ENCODE measurements at places on chromosomes 2 and 18. TPM values are rescaled to one million over a fixed set of nuclear protein-coding genes. Genes with fewer than 3 reads are reported as not detected.

DNA sequence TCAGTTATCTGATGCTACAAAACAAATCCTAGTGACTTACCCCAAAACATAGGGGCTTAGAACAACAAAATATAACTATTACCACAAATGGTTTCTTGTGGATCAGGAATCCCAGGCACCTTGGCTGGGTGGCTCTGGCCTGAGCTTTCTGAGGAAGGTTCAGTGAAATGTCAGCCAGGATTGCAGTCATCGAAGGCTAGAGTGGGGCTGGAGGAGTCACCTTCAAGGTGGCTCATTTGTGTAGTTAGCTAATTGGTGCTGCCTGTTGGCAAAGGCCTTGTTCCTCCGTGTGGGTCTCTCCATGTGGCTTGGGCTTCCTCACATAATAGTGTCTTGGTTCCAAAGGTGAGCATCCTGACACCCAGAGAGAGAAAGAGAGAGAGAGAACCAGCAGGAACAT, 57.4 kb downstream of the COPS8 start:
- no peaks in the 10 kb centered on the region for H3K36me3 ChIP-seq
- no peaks in the 10 kb centered on the region for H3K4me1 ChIP-seq
- no peak overlapping the region for H3K27ac ChIP-seq
- no peak for DNase-seq

GRCh38 chr2:127355407-127356008, 32.3 kb downstream of the MAP3K2 start:
- no peak overlapping the region for H3K27ac ChIP-seq
- no peaks in the 10 kb centered on the region for H3K27me3 ChIP-seq
- H3K36me3 ChIP-seq = no peaks in the 10 kb centered on the region
- H3K4me3 ChIP-seq = no peak overlapping the region
- peaks cover 16% of the 10 kb centered on the region for H3K4me1 ChIP-seq
- peak; percentile 38 for DNase-seq

AOX1 gene
- total RNA-seq = not detected

DNA sequence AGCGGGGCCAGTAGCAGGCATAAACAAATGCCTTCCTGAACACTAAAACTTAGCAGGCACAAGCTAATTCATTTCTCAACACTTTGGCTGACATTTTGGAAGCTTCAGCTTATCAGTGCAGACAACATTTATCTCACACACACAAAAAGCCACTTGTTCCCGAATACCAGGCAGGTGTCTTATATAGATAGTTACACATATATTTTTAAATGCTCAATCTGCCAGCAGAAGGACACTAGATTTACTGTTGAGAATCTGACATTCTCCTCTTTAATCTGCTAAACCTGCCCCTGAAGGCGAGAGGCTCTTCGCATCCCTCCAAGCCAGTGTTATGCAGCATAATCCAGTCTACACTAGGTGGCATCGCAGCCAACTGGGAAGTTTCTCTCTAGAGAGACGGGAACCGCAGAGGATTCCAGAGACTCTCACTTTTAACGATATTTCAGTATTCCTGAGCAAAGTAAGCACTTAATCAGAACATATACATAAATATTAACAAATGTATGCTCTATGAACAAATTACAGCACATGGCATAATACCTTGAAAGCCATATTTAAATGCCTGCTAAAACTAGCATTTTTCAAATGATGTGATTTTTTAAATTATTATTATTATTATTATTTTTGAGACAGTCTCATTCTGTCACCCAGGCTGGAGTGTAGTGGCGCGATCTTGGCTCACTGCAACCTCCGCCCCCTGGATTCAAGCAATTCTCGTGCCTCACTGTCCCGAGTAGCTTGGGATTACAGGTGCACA, 90.2 kb upstream of the SCG2 start:
- H3K4me3 ChIP-seq = no peak overlapping the region
- H3K27ac ChIP-seq = no peak overlapping the region
- DNase-seq = no peak
- H3K27me3 ChIP-seq = peaks cover 4% of the 10 kb centered on the region

DNA sequence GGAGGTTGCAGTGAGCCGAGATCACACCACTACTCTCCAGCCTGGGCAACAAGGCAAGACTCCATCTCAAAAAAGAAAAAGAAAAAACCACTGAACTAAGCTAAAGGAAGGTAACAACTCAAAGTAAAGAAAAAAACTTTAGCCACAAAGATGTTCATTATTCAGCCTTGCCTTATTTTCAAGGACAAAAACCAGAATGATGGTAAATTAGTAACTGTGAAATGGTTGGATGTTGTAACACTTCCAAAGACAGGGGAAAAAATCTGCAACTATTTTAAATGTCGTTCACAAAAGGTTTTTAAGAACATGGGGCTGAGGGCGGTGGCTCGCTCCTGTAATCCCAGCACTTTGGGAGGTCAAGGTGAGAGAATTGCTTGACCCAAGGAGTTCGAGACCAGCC, 10.1 kb downstream of the ADAM17 start:
- H3K27me3 ChIP-seq = no peaks in the 10 kb centered on the region
- H3K4me3 ChIP-seq = no peak overlapping the region
- H3K4me1 ChIP-seq = peaks cover 47% of the 10 kb centered on the region
- H3K36me3 ChIP-seq = peaks cover 6% of the 10 kb centered on the region
- no peak overlapping the region for H3K27ac ChIP-seq

DNA sequence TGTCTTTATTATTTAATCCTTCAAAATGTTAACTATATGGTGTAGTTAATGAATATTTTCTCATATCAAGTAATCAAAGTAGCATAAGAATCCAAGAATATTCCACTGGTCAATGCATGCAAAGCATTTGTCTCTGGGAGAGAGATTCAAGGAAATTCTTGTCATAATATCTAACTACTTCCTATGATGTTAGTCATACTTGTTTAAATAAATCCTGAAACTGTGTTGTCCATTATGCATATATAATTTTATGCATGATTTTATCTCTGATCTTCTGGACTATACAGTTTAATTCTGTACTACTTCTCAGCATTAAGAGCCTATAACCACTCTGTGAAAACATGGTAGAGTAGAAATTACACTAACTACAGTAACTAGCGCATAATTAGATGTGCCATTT, 388.3 kb downstream of the NR4A2 start:
- no peak overlapping the region for H3K4me3 ChIP-seq
- no peaks in the 10 kb centered on the region for H3K4me1 ChIP-seq
- no peak for DNase-seq
- H3K27me3 ChIP-seq = no peaks in the 10 kb centered on the region
- no peaks in the 10 kb centered on the region for H3K36me3 ChIP-seq

PCGF1 gene
- total RNA-seq = 38.7 TPM

DNA sequence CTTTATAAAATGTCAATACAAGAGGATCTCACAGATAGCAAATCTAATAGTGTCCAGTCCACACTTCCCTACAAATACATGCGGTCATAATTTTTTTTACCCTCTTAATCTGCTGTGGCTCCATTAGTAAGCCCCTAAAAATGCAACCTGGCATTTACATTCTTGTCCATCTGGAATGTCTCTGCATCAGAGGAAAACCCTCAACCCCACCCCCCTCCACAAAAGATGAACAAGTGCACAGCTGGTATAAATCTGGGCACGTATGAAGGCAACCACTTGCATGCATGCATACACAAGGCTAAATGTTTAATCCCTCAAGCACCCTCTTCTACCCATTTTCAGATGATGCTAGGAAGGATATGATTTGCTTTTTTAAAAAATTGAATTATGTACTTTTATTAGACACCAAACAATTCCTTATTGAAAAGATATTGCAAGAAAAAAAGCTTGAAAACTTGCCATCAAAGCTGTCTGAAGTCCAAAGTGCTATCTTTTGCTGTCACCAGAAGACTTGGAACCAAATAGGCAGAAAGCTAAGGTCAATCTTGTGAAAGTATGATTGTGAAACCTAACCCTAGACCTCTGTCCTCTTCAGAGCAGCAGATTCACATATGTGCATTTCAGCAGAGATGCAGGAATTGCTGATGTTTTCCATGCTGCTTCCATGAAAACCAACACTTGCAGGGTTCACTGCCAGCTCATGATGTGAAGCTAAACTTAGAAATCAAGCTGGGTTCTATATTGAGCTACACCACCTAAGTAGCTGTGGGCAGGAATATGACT, 39.0 kb downstream of the IRS1 start:
- DNase-seq = no peak
- no peak overlapping the region for H3K27ac ChIP-seq
- no peak overlapping the region for H3K4me3 ChIP-seq
- H3K4me1 ChIP-seq = no peaks in the 10 kb centered on the region
- no peaks in the 10 kb centered on the region for H3K27me3 ChIP-seq

MAP2 gene
- total RNA-seq = not detected

- H3K27ac ChIP-seq = no peak overlapping the region
- no peaks in the 10 kb centered on the region for H3K36me3 ChIP-seq
- H3K27me3 ChIP-seq = no peaks in the 10 kb centered on the region
- no peak for DNase-seq
Observed at GRCh38 chr2:157938556-157938955, 62.4 kb upstream of the ACVR1 start.

- no peak overlapping the region for H3K4me3 ChIP-seq
- no peak overlapping the region for H3K27ac ChIP-seq
- no peaks in the 10 kb centered on the region for H3K36me3 ChIP-seq
- no peaks in the 10 kb centered on the region for H3K27me3 ChIP-seq
- no peak for DNase-seq
- no peaks in the 10 kb centered on the region for H3K4me1 ChIP-seq
Observed at GRCh38 chr2:22283436-22283835, 1101.5 kb upstream of the KLHL29 start.

TMEM169 gene
- 0.63 TPM for total RNA-seq

DNA sequence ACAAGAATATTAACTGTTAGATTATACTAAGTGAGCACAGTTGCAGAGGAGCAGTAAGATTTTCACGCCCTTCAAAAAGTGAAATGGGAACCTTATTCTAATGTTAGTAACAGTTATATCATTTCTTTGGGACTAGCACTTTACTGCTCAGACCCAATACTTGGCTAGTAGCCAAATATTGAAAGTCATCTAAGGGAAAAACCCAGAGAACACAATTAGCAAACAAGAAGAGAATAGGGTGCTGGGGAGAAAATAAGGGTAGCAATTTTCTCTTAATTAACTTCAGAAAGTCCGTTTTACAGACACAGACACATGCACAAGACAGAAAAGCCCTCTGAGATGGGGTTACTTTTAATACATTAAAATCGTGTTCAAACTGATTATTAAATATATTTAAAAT, 71.8 kb downstream of the ID2 start:
- H3K4me1 ChIP-seq = no peaks in the 10 kb centered on the region
- H3K27ac ChIP-seq = no peak overlapping the region
- DNase-seq = no peak
- H3K27me3 ChIP-seq = no peaks in the 10 kb centered on the region

DNA sequence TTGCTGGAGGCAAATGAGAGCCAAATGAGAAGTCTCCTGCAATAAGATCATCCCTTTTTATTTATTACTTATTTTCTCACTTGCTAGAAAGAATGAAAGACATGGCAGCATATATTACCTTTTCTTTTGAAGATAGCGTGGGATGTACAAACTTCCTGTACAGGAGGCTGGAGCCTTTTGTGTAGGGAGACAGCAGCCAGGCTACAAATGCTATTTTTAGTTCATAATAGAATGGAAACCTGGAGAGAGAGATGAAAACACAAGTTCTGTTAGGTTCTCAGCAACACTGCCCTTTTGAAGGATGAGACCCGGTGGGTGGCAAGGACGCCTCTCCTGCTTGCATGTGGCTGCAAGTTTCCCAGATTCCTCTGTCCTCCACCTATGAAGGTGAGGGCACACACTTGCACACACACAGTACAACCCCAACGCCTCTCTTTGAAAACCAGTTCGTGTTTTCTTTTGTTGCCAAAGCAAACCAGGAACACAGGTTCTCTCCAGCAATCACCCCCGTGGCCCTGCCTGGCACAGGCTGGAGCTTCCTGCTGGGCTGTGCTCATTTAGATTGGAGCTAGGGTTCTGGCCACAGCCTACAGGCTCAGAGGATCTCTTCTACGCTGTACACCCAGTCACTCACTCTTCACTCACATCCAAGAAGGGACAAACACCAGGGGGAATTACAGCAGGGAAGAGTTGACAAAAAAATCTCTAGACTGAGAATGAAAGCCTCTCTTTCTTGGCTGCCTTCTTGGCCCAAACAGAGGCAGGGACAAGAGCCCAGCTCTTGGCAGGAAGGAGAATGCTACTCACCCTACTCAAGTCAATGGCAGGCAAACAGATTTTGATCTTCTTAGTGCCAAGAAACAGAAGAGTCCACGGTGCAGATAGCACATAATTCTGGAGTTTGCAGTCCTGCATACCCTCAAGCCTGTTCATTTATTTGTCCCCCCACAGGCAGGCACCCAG, 55.6 kb downstream of the MRPL35 start:
- no peak for DNase-seq
- H3K36me3 ChIP-seq = no peaks in the 10 kb centered on the region
- H3K27ac ChIP-seq = no peak overlapping the region
- no peak overlapping the region for H3K4me3 ChIP-seq
- no peaks in the 10 kb centered on the region for H3K4me1 ChIP-seq

- no peak for DNase-seq
- H3K4me3 ChIP-seq = no peak overlapping the region
- no peak overlapping the region for H3K27ac ChIP-seq
- H3K36me3 ChIP-seq = no peaks in the 10 kb centered on the region
- no peaks in the 10 kb centered on the region for H3K4me1 ChIP-seq
- H3K27me3 ChIP-seq = no peaks in the 10 kb centered on the region
Observed at GRCh38 chr2:80255918-80256781, 48.4 kb downstream of the LRRTM1 start.

CYP26B1 gene
- total RNA-seq = not detected

- H3K4me3 ChIP-seq = no peak overlapping the region
- no peaks in the 10 kb centered on the region for H3K27me3 ChIP-seq
- no peak for DNase-seq
- H3K36me3 ChIP-seq = no peaks in the 10 kb centered on the region
Observed at GRCh38 chr2:217614498-217614897, 388.3 kb downstream of the TNS1 start.

DNA sequence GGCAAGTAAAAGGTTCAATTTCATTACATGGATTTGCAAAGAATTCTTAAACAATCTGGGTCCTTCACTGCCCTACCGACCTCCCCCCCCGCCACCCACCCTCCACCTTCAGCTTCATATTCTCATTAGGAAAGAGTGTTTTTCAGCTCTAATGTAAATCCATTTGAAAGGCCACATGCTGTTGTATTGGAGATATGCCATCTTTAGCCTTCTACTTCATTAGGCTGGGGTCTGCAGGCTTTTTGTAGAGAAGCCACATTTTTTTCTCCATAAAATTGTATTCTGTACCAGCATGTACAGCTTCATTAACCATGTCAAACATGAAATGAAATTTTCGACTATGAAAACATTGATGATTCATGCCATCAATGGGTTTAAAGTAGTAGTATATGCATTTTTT, 42.8 kb upstream of the THUMPD2 start:
- DNase-seq = no peak
- no peaks in the 10 kb centered on the region for H3K36me3 ChIP-seq
- H3K27ac ChIP-seq = no peak overlapping the region
- no peaks in the 10 kb centered on the region for H3K27me3 ChIP-seq

GRCh38 chr2:38146907-38147307, 71.0 kb upstream of the CYP1B1 start:
- no peak overlapping the region for H3K4me3 ChIP-seq
- no peak for DNase-seq
- no peak overlapping the region for H3K27ac ChIP-seq
- H3K36me3 ChIP-seq = no peaks in the 10 kb centered on the region
- no peaks in the 10 kb centered on the region for H3K4me1 ChIP-seq
- no peaks in the 10 kb centered on the region for H3K27me3 ChIP-seq

GRCh38 chr18:79600141-79600540, 79.5 kb upstream of the CTDP1 start:
- no peak for DNase-seq
- no peaks in the 10 kb centered on the region for H3K4me1 ChIP-seq
- H3K36me3 ChIP-seq = no peaks in the 10 kb centered on the region
- no peaks in the 10 kb centered on the region for H3K27me3 ChIP-seq

Data from CD8-positive, alpha-beta memory T cell (primary cell).